ENCODE measurements at places on chromosomes 3 and 15.

- no peak for DNase-seq
Measured at GRCh38 chr15:51318382-51319150, 19.8 kb downstream of the CYP19A1 start.

DNA sequence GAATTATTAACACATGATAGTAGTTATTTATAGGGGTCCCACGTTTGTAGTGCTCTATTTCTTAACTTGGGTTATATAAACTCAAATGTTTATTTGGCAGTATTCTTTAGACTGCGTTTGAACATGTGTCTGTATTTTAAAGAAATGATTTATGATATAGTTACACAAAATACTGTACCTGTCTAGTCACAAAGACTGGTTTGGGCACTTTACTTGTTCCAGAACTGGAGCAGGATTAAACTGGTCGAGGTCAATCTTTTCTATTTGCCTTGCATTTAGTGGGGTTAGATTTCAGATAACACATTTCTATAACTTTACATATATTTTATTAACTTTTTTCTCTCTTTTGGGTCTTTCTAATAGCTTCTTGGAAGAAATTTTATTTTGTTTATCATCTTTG lies 39.5 kb downstream of the HACD3 start:
- no peak for DNase-seq

GRCh38 chr3:167813169-167814123 lies 77.9 kb downstream of the SERPINI1 start:
- DNase-seq, result no peak

DNA sequence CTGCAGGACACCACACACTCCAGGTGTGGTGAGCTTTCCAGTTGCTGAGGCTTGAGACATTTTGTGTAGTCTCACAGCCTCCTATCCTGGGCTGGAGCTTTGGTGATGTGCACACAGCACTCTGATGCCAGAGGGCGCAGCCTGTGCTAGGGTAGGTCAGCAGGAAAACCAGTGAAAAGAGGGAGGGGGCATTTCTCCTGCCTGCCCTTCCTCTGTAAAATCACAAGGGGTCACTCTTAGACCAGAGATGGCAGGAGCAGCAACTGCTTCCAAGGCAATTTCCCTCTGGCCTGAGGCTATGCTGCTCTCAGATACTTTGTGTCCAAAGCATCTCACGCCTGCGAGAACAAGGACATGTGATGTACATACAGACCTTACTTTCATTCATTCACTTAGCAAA lies 16.5 kb upstream of the MUSTN1 start:
- DNase-seq, result no peak

DNA sequence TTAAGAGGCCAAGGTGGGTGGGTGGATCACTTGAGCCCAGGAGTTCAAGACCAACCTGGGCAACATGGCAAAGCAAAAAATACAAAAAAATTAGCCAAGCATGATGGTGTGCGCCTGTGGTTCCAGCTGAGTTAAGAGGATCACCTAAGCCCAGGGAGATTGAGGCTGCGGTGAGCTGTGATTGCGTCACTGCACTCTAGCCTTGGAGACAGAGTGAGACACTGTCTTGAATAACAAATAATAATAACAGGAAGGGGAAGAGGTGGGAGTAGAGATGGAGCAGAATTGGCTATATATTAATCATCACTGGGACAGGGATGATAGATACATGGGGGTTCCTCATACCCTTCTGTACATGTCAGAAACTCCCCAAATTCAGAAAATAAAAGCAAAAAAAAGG lies 23.8 kb upstream of the NMB start:
- DNase-seq, result peak; percentile 15

DNA sequence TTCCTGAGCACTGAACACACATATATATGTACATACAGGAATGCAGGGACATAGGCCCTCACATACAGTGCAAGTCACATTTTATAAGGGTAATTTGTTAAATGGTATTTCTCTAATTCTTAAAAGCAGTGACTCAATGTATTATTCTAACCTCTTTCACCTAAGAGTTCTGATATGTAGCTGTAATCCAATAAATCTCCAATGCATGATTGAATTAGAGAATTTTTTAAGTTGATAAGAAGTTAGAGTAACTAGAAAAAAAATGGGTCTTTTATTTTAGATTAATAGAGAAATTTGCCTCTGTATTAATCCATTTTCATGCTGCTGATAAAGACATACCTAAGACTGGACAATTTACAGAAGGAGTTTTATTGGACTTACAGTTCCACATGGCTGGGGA lies 98.2 kb downstream of the RBMS3 start:
- no peak for DNase-seq

DNA sequence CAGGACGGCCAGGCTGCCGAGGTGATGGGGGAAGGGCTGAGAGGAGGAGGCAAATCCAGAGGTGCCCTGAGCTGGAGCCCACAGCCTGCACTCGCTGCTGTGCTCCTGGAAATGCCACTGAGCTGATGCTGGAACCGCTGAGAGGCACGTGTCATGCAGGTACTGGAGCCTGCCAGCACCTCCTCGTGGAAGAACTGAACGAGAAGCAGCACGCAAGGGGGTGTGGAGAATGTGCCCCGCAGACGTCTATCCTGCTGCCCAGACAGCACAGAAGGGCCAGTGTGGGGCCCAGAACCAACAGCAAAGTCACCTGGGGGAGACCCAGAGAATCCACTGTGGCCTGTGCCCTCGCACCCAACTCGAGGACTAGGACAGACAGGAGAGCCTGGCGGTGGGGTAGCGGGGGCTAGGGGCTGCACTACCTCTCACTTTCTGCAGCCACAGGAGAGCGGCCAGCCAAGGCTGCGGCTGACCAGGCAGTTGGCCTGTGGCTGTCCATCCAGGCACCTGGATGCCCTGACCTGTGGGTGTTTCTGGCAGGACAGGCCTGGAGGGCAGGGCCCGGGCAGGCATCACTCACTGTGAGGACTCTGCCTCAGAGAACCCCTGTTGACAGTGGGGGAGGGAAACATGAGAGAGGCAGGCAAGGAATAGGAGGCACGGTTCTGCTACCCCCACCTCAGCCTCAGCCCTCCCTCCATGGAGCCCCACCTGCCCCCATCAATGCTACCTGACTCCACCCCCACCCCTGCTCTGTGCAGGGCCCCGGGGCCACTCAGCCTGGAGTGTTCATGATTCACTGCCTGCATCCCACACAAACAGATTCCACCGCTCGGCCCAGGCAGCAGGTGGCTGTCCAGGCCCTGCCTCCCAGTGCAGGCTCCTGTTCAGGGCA lies 213.1 kb downstream of the TBC1D2B start:
- DNase-seq, result no peak

- DNase-seq, result no peak
Measured at GRCh38 chr3:127990051-127990450, 62.2 kb upstream of the SEC61A1 start.

DNA sequence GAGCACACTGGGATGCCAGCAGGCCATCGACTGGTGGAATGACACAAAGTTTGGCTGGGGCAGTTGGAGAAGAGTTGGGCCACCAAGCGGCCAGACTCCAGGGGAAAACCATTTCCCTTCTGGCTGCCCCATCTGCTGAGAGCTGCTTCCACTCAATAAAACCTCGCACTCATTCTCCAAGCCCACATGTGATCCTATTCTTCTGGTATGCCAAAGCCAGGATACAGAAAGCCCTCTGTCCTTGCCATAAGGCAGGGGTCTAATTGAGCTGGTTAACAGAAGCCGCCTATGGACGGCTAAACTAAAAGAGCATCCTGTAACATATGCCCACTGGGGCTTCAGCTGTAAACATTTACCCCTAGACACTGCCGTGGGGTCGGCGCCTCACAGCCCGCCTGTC lies 55.1 kb downstream of the NKIRAS1 start:
- no peak for DNase-seq

DNA sequence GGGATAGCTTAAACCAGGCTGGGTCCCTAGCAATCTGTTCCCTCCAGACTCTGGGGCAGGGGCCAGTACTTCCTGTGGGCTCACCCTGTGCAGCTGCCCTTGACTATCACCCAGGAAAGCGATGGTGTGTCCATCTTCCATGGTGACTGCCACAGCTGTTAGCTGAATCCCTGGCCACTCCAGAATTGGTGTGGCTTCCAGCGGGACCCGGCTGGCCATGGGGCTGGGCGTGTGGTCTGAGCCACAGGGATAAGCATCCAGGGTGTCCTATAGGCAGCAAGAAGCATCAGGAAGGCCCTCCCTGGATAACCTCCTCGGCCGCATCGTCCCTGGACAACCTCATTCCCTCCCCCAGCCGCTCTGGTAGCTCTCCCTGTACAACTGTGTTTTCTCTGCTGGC lies 7.2 kb downstream of the PLXNB1 start:
- no peak for DNase-seq

GRCh38 chr3:54970895-54971294 lies 43.0 kb upstream of the LRTM1 start:
- no peak for DNase-seq

- no peak for DNase-seq
Measured at GRCh38 chr3:56969851-56970250, 90.6 kb upstream of the SPATA12 start.

GRCh38 chr15:39411102-39411989 lies 169.5 kb upstream of the THBS1 start:
- no peak for DNase-seq

GRCh38 chr15:73397461-73397860 lies 28.7 kb upstream of the HCN4 start:
- DNase-seq, result no peak

DNA sequence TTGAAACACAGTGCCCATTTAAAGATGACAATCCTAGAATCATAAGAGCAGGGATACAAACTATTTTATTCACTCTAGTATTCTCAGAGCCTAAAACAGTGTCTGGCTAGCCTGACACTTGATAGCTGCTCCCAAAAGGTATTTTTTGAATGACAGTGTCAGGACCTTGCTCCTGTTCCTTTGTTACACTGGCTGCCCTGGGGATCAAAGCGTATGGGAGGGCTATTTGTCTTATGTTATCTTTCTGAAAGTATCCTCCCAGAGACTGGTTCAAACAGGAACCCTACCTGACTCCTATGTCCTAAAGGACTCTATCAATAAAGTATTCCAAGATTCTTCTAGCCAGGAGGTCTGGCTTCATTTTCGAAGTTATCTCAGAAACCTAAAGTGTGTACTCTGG lies 621.4 kb downstream of the FHIT start:
- no peak for DNase-seq

Measured in activated T-helper 1 cell treated with Interleukin-2 at 50 U/mL for 16 hours (primary cell).